ENCODE measurements at places on chromosomes 6 and 20.
A peak's percentile ranks its signal among the peaks of the same experiment; 100 is the strongest.

DNA sequence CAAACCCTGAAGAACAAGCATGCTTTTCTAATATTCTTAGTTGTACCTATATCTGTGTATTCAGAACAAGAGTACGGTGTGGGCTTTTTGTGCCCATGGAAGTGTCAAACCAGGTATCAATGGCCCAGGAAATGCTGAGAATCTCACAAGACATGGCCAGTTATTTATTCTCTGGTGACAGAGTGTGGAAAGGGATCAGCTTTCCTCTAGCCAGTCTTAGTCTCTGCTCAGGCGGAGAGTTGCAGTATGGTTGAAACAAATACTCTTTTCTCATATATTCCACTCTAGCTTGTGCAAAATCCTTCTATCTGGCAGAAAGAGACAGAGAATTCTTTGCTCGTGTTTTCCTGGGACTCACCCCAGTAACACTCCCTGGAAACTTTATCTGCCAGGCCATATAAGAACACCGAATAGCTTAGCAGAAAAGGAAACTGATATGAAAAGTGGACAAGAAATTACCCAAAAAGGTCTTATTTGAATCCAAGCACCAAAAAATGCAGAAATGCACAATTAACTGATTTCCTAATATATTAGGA is 173.3 kb upstream of the RSPO3 start:
- DNase-seq: no peak

- DNase-seq: no peak
Measured at GRCh38 chr20:20436689-20437088, 68.8 kb downstream of the INSM1 start.

- no peak for DNase-seq
Measured at GRCh38 chr20:47664744-47665143, 120.5 kb downstream of the SULF2 start.

DNA sequence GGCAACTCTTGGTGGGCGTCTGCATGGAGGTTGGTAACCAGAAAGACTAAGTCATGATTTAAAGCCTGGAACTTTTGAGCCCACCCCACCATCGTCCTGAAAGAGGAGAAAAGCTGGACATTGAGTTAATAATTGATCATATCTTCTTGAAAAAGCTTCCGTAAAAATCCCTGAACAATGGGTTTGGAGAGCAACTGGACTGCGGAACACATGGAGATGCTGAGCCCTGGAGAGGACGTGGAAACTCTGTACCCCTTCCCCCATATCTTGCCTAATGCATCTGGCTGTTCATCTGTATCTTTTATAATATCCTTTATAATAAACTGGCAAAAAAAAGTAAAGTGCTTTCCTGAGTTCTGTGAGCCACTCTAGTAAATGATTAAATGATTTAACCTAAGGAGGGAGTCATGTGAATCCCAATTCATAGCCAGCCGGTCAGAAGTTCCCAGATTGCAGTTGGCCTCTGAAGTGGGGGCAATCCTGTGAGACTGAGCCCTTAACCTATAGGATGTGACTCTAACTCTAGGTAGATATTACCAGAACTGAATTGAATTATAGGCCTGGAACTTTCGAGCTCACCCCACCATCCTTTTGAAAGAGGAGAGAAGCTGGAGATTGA is 26.5 kb upstream of the LGSN start:
- no peak for DNase-seq

DNA sequence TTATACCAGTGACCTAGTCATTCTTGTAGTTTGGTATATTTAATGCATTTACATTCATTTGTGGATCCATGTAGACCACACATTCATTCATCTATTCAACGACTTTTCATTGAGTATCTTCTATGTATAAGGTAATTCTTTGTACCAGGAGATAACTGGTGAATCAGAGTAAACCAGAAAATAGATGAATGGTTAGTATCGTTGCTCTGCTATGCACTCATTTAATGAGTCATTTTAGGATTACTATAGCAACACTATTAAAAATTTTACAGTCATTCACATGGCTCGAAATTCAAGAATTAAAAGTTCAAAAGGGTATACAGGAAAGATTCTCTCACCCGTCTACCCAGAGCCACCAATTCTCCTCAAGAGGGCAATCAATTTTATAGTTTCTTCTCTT is 26.8 kb downstream of the DOK5 start:
- DNase-seq: no peak

DNA sequence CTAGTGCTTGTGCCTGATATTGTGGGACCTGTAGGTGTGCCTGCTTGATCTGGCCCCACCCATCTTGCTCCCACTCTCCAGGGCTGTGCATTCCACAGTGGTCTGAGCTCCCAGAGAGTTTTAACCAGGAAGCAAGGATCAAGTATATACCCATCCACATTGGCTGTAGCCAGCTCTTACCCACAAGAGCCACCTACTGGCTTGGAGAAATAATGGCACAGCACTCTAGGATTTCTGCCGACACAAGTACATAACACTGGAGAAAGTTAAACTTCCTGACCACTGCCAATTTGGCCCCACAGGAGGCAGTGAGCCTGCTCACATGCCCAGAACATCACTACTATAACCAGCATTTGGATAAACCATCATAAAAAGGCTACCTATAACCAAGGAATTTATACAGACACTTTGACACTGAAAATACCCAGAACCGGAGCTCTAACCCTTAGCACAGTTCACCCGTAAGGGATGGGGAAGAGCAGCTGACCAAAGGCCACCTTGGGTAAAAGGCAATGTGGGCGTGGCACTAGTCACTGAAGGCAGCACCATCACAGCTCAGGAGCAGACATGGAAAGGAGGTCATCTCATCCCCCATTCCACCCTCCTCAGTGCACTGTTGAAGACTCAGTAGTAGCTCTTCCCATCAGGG is 440.4 kb downstream of the BTBD3 start:
- no peak for DNase-seq

DNA sequence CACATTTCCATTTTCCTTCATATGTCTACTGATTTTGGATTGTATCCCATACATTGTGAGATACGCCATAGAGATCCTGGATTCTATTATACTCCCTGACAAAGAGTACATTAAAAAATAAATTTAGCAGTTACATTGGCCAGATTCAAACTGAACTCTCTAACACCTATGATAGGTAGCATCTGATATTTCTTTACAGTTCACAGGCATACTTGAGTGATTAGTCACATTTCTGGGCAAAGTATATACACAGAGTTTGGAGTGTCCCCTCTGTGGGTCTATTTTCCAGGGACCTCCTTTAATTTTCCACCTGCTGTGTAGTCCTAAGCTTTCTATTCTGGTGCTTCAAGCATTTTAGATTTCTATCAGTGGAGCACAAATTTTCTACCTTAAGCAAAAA is 96.4 kb downstream of the TBC1D32 start:
- no peak for DNase-seq

DNA sequence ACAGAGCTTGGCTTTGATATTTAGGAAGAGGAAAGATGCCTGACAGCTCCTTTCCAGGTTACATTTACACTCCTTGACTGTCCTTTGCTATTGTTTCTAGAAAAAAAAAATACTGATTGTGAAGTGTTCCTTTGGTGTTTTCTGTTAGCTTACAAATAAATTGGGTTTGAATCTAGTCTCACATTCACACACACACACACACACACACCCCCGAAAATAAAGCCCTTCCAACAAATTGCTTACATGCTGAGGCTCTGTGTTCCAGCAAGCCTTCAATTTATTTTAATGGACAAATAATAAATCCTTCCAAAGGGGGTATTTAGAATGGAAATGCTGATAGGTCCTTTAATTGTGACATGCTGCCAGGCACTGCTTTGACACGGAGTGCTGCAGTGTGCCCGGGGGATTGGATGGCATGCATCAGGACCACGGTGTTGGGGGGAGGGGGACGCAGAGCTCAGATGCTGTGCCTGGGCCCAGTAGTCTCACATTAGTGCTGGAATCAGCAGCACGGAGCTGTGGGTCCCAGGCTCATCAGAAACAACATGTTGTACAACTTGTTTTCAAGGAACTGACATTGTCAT is 199.9 kb downstream of the CD83 start:
- no peak for DNase-seq

DNA sequence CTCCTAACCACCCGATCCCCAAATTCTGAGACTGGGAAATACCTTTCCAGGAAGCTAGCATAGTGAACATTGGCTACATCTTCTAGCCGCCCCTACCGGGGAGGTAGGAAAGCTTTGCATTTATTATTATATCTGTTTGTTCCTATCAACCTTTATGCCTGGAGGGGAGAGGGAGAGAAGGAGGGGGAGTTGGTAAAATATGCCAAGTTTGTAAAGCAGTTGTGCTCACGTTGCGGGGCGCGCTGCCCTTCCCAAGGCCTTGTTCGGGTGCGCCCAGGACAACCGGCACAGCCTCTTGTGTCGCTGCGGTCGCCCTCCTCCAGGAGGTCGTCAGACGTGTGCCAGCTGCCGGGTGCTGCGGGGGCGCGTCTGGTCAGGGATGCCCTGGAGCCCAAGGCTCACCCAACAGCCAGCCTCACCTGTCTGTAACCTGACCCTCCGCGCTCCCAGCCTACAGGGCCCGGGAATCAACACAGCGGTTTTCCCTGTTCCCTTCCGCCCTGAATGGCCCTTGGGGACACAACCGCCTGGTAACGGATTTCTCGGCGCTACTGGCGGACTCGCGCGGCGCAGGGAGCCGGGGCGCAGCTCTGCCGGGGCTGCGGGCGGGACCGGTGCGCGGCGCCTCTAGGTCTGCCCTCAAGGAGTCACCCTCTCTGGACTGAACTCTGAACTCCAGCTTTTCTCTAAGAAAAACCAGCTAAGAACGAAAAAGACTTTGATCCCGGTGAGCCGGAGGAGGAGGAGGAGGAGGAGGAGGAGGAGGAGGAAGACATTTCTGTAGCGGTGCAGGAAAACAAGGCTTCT is 1.1 kb upstream of the OVOL2 start:
- DNase-seq: no peak

DNA sequence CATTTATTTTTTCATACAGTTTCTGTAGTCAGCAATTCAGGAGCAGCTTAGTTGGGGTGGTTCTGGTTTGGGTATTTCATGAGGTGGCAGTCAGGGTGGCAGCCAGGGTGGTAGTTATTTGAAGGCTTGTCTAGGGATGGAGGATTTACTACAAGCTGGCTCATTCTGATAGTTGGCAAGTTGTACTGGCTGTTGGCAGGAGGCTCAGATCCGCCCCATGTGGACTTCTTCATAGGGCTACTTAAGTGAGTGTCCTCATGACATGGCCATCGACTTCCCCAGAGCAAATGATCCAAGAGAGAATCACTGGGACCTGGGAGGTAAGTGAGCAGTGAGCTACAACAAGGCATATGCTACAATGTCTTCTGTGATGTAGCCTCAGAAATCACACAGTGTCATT is 22.4 kb upstream of the CDKAL1 start:
- no peak for DNase-seq

DNA sequence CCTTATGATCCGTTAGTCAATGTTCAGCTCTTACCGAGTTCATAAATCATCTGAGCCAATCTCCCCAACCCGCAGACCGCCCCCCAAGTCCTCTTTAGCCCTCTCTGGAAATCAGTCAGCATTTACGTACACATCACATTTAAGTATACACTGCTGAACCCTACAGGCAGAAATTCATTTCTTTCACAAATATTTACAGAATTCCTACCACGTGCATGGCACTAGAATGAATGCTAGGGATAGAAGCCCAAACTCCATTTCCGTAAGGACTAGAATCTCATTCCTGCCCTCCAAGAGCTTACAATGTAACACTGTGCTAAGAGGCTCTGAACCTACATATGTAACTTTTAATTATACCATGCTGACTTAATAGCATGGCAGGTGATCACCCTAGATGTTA is 1.8 kb downstream of the OSER1 start:
- DNase-seq: peak; percentile 32

- DNase-seq: no peak
Measured at GRCh38 chr6:111699123-111699522, 93.4 kb upstream of the TRAF3IP2 start.

- DNase-seq: no peak
Measured at GRCh38 chr20:43328697-43329096, 129.0 kb upstream of the SRSF6 start.

- no peak for DNase-seq
Measured at GRCh38 chr6:9704989-9705388, 709.9 kb downstream of the TFAP2A start.

DNA sequence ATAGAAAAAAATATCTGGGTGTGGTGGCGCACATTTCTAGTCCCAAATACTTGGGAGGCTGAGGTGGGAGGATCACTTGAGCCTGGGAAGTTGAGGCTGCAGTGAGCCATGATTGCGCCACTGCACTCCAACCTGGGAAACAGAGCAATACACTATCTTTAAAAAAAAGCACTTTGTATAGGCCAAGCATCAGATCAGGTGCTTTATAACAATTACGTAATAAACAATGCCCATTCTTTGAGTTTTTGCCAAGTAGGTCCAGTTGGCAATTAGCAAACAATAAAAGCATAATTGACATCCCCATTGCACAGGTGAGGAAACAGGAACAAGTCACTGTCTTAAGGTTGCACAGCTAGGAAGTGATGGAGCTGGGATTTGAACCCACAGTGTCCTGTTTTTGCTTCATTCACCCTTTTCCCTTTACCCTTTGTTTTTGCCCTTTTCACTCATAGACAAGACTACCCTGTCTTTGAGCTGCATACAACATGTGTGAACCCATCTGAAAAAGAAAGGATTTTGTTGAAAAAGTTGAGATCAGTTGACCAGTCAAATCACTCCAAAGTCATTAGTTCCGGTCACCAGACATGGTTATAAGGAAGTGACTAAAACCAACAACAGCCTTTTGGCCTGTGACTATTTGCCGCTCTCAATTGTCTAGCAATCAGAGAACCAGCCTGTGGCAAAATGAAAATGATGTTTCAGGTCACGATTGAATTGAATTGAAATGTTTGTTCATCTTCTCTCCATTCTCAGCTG is 303.6 kb downstream of the TFAP2C start:
- no peak for DNase-seq

DNA sequence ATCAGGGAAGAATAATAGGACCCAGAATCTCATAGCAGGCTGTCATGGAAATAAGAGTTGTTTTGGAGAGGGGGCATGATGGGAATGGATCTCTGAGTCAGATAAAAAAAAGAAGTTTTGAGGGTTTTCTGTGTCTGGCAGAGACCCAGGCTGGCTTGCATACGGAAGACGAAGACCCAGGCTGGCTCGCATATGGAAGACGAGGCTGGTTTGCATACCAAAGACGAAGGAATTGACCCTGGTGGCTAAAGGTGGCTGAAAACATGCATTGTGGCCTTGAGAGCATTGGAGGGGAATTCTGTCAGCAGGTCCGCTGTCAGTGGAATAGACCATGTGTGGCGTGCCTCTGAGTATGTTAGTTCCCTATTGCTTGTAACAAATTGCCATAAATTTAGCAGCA is 335.1 kb downstream of the BTBD3 start:
- no peak for DNase-seq

DNA sequence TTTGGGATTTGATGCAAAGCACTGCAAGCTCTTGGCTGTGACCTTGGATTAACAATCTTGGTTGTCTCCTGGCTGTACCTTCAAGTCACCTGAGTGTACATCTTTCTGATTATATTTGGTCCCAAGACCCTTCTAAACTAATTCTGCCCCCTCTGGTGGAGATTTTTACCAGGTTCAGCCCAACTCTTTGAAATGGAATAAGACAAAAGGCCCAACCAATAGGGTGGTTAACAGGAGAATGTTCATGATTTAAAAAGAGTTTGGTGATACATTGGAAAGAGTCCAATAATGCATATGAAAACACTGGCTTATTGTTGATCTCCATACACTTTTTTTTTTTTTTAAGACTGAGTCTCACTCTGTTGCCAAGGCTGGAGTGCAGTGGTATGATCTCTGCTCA is 77.5 kb upstream of the CD83 start:
- no peak for DNase-seq

- no peak for DNase-seq
Measured at GRCh38 chr20:59055302-59055701, 12.7 kb upstream of the PRELID3B start.

Measured in SW 1271 (cell line).